ENCODE measurements at places on chromosomes 1 and 21.
A peak's percentile ranks its signal among the peaks of the same experiment; 100 is the strongest.

- no peak for DNase-seq
These were observed 142.6 kb downstream of the DENND1B start for GRCh38 chr1:197632651-197633050.

GRCh38 chr1:244665771-244666217 is 12.9 kb downstream of the DESI2 start:
- DNase-seq = no peak

GRCh38 chr1:17502326-17502778 is 37.1 kb upstream of the ARHGEF10L start:
- peak; percentile 23 for DNase-seq

GRCh38 chr1:3892748-3893147 is 7.3 kb downstream of the C1orf174 start:
- no peak for DNase-seq

- no peak for DNase-seq
These were observed 436.3 kb downstream of the PRDM2 start for GRCh38 chr1:14136152-14136763.
